Psoas muscle (tissue), 8 donors: ENCODE measurements at places on chromosomes 11 and 22. TPM values are rescaled to one million over a fixed set of nuclear protein-coding genes. Genes with fewer than 3 reads are reported as not detected.
A peak's percentile ranks its signal among the peaks of the same experiment; 100 is the strongest.

The MS4A4E gene
- total RNA-seq = 1.6 TPM

The NRXN2 gene
- 1.4 TPM for total RNA-seq

DNA sequence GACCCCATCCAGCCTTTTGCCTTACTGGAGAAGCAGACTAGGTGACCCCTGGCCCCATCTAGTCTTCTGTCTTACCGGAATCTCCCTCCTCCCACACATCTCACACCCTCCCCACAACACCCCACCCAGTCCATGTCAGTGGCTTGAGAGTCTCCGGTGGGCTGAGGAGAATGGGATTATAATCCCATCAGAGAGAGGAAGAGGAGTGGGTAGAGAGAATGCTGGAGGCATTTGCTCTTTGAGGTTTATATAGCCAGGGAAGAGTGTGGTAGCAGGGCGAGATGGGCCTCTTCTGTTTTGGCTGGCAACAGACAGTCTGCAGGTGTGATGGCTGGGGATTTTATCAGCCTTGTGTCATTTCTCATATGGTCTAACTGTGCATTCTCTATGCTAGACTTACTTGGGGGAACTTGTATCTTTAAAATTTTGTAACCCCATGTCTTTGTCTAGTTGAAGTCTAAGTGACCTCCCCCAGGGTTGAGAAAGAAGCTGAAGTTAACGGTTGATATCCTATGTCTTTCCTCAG lies 50.3 kb downstream of the GRAMD1B start:
- H3K4me1 ChIP-seq = peaks cover 3% of the 10 kb centered on the region
- H3K4me3 ChIP-seq = no peak overlapping the region
- H3K36me3 ChIP-seq = no peaks in the 10 kb centered on the region
- H3K27me3 ChIP-seq = no peaks in the 10 kb centered on the region

DNA sequence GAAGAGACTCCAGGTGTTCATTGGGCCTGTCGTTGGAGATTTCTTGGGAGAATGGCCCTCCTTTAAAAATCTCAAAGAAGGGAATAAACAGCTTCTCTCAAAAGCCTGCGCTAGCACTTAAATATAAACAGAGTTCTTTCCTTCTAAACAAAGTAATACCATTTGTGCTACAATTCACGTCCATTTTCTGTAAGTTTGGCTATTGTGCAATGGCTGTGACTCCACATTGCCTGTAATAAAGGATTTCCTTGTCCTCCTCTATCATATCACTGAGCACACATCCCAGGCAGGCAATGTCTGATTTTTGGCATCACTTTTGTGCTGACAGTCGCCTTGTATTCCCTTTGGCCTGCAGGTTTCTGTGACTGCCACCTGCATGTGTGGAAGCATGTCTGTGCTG lies 4.9 kb upstream of the ADAMTS8 start:
- H3K36me3 ChIP-seq = no peaks in the 10 kb centered on the region
- peaks cover 16% of the 10 kb centered on the region for H3K4me1 ChIP-seq
- no peak overlapping the region for H3K27ac ChIP-seq
- DNase-seq = no peak
- no peak overlapping the region for H3K4me3 ChIP-seq

DNA sequence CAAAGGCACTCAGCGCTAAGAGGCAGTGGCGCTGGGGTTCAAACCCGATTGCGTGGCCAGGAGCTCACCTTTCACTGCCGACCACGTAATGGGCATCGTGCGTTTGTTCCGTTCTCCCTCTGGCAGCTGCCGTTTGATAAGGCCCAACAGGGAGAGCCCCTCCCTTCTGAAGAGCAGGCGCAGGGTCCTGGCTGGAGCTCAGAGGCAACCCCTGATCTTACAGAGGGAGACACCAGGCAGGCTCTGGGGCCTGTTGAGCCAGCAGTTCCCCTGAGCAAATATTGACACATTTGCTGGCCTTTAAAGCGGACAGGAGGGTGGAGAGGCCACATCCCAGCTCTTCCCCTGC lies 11.7 kb upstream of the C1QTNF6 start:
- peak overlapping the region; percentile 98 for H3K27ac ChIP-seq
- no peaks in the 10 kb centered on the region for H3K27me3 ChIP-seq
- H3K36me3 ChIP-seq = no peaks in the 10 kb centered on the region
- H3K4me3 ChIP-seq = peak overlapping the region; percentile 86
- H3K4me1 ChIP-seq = peaks cover 27% of the 10 kb centered on the region

DNA sequence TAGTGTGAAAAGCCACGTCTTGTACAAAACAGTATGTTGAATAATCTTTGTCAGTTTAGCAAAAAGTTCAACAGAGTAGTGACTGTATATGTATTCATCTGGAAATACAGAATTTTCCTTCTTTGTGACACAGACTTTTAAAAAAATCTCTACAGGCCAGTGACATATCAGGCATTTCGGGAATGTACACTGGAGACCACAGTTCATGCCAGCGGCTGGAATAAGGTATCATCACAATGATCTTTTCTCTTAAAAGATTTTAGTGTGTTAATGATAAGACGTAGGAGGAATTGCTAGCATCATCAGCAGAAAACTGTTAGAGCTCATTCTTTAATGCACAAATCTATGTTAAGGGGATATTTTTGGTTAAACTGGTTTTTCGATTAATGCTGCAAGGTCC lies 57.4 kb downstream of the BCL2L13 start:
- peaks cover 34% of the 10 kb centered on the region for H3K36me3 ChIP-seq
- H3K27ac ChIP-seq = no peak overlapping the region
- no peak for DNase-seq
- H3K27me3 ChIP-seq = no peaks in the 10 kb centered on the region

DNA sequence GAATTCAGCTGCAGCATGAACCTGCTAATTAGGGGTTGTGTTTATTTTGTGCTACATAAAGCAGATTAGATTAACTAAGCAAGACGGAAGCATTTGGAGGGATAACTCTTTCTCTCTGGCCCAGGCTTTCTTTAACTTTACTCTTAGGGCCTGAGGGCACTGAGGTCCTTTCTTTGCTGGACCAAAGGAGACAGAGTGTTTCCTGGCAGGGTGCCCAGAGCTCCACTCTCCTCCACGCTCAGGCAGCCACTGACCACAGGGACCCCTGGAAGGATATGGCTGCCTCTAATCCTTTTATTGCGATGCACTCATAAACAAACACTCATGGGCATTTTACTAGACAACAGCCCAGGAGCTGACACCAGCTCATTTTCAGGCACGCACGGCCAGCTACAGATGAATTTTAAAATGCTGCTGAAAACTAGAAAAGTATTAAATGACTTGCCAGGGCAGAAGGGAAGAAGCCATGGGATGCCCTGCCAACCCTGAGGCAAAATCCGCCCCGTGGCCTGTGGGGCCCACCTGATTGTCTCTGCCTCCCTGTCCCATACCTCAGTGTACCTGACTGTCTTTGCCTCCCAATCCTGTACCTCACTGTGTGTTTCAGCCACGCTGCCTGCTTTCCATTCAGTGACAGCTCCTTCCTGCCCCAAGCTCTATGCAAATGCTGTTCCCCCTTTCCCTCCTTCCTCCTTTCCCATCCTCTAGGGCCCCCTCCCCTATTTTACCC lies 192.6 kb upstream of the NAV2 start:
- no peaks in the 10 kb centered on the region for H3K4me1 ChIP-seq
- DNase-seq = no peak
- H3K36me3 ChIP-seq = no peaks in the 10 kb centered on the region
- no peak overlapping the region for H3K4me3 ChIP-seq
- no peaks in the 10 kb centered on the region for H3K27me3 ChIP-seq

DNA sequence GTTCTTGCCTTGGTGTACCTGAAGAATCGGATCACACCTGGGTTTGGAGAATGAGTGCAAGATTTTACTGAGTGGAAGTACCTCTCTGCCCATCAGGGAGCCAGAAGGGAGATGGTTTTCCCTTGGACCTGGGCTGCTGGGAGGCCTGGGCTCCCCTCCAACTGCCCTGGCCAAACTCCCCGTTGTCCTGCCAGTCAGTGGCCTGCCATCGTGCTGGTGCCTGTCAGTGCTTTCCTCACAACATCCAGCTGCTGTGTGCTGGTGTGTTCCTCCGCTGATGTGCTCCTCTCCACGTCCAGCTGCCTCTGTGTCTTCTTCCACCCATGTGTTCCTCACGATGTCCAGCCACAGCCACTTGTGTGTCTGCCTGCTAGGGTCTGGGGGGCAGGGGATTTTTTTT lies 87.9 kb upstream of the CLPB start:
- DNase-seq = no peak
- H3K4me3 ChIP-seq = no peak overlapping the region
- no peaks in the 10 kb centered on the region for H3K4me1 ChIP-seq
- H3K27me3 ChIP-seq = no peaks in the 10 kb centered on the region
- H3K36me3 ChIP-seq = no peaks in the 10 kb centered on the region

DNA sequence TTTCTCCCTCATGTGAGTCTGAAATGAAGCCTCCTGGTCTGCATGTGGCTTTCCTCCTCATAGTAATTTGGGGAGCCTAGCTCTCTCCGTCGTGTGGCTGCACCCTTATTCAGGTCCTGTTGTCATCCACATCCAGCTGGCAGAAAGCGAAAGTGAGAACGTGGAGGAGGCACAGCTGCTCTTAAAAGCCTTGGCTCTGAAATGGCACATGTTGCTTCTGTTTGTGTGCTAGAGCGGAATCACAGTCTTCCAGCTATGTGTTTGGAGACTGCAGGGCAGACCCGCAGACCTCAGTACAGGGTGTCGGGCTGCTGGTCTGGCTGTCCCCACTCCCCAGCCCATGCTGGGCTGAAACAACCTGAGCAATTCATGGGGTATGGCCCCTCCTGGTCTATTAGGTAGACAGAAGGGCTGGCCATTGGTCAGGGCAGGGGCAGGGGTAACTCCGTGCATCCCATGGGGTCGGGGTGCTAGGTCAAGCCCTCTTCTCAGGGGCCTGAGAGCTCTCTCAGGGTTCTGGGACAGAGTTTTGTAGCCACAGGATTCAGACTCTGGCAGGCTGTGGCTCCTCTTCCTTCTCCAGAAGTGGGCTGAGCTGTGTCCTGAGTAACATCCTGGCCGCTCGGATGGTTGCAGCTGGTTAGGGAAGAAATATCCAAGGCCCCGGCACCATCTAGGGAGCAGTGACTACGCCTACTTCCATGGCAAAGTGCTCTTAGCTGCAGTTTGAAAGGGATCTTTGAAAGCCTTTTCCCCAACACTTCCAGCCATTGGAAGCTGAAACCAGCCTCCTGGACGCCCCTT lies 50.6 kb downstream of the C11orf96 start:
- peak overlapping the region; percentile 23 for H3K27ac ChIP-seq
- no peak for DNase-seq
- peaks cover 20% of the 10 kb centered on the region for H3K4me1 ChIP-seq
- no peaks in the 10 kb centered on the region for H3K36me3 ChIP-seq

- peaks cover 35% of the 10 kb centered on the region for H3K27me3 ChIP-seq
- no peaks in the 10 kb centered on the region for H3K36me3 ChIP-seq
- H3K4me1 ChIP-seq = no peaks in the 10 kb centered on the region
- peak; percentile 59 for DNase-seq
- no peak overlapping the region for H3K27ac ChIP-seq
These were observed 34.3 kb upstream of the PRODH start for GRCh38 chr22:18970176-18970947.
